ENCODE measurements at places on chromosomes 2 and 18.

DNA sequence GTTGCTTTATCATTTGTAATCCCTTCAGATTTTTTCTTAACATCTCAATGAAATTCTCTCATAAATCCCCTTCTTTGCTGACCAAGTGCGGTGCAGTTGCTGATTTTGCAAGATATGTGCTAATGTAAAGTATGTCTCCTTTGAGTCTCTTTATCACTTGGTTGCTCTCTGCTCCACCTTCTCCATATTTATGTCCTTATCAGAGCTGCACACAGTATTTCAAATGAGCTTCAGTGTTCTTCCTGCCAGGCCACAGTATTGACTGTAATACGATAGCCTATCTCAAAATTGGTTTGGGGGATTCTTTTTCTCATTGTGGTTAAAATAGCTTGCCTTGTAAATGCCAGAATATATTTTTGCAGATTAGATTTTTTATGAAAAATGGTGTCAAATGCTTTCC is 32.2 kb downstream of the MAIP1 start:
- no peak for DNase-seq

DNA sequence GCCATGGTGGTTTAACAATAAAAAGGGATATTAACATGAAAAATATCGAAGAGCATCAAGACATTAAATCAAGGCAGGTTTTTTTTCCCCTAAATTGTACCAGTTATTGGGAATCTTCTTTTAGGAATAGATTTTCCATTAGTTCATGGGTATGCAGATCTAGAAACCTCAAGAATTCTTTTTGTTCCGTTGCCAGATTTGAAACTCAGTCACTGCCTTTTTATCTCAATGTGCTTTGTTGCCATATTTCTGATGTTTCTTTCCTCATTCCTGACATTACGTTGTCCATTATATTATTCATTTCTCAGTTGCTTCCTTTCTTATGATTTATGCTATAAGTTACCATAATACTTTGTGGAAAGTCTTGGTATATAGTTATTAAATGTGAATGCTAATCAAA is 162.2 kb downstream of the CD226 start:
- DNase-seq: no peak

- DNase-seq: peak; percentile 67
These were observed 38.6 kb upstream of the NOTO start for GRCh38 chr2:73163483-73164367.

DNA sequence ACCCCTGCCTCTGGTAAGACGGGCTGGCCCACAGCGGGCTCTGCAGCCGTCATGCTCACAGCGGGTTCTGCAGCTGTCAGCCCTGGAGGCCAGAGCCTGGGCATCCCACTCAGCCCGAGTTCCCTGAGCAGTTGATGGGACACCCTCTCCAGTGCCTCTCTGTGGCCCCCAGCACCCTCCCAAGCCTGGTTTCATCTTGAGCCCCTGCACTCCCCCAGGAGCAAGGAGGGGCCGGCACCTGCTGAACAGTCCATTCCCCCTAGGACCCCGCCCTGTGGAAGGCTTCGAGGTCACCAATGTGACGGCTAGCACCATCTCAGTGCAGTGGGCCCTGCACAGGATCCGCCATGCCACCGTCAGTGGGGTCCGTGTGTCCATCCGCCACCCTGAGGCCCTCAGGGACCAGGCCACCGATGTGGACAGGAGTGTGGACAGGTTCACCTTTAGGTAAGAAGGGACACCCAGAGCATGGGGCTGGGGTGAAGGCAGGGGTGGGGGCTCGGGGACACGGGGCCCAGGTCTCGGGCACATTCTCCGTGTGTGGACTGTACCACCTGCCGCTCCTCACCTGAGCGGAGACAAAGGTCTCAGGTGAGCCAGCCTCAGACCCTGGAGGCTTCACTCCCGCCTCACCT is 34.5 kb downstream of the MTERF4 start:
- no peak for DNase-seq

DNA sequence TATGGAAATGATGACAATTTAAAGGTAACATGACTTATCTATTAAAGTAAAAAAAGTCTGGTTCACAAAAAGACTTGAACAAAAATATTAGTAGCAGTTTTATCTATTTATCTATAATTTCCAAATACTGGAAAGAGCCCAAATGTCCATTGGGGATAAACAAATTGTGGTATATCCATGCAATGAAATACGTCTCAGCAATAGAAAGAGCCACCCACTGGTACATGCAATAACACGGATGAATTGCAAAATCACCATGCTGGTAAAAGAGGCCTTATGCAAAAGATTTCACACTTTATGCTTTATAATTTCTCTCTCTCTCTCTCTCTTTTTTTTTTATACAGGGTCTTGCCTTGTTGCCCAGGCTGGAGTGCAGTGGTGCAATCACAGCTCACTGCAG is 91.4 kb upstream of the ASAP2 start:
- no peak for DNase-seq

DNA sequence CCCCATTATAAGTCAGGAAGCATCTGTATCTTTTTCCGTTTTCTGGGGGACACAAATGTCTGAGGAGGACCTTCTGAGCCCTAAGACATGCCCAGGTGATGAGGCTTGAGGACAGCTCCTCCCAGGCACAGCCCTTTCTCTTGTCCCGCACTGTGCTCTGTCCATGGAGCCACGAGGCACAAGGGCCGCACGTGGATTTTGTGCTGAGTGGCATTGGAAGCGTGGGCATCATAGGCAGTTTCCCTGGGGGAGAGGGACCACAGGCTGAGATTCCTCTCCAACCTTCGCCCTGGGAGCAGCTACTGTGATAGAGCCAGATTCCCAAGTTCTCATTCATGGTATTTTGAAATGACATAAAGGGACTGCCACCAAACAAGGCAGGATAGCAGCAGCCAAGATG is 139.9 kb downstream of the SH3RF3 start:
- no peak for DNase-seq

- DNase-seq: no peak
These were observed 54.5 kb downstream of the RBBP8 start for GRCh38 chr18:22987547-22988189.

GRCh38 chr2:199910338-199911051 is 598 bp upstream of the C2orf69 start:
- DNase-seq: no peak

Data from NCI-H460 (cell line).